ENCODE measurements at places on chromosomes 11 and 22. TPM values are rescaled to one million over a fixed set of nuclear protein-coding genes. Genes with fewer than 3 reads are reported as not detected.

The RBMXL2 gene
- total RNA-seq = not detected

The WBP2NL gene
- 3.3 TPM for total RNA-seq

The MYO7A gene
- 22.0 TPM for total RNA-seq

The NRIP3 gene
- total RNA-seq = 1.8 TPM

The GVQW3 gene
- 2.4 TPM for total RNA-seq

The OR5B17 gene
- total RNA-seq = not detected

The PRDM11 gene
- total RNA-seq = 26.1 TPM

GRCh38 chr22:24146791-24147353, 34.4 kb upstream of the SUSD2 start:
- DNase-seq = no peak

GRCh38 chr11:106482917-106483785, 405.7 kb downstream of the AASDHPPT start:
- DNase-seq = no peak

DNA sequence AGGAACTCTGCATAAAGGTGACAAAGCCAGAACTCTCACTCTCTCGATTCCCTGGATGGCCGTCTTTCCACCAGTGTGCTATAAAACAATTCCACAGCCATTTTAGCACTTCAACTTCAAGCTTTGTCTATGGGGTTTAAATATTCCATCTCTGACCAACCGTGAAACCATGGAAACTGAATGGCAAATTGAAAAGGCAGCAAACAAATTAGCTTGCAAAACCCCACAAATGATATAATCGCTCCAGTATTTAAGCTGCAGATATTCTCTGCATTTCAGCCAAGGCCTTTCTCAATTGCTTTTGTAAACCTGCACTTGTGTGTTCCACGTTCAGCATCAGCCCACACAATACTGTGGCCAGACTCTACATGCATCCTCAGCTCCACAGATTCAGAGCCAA, 131.7 kb upstream of the ISX start:
- DNase-seq = no peak

DNA sequence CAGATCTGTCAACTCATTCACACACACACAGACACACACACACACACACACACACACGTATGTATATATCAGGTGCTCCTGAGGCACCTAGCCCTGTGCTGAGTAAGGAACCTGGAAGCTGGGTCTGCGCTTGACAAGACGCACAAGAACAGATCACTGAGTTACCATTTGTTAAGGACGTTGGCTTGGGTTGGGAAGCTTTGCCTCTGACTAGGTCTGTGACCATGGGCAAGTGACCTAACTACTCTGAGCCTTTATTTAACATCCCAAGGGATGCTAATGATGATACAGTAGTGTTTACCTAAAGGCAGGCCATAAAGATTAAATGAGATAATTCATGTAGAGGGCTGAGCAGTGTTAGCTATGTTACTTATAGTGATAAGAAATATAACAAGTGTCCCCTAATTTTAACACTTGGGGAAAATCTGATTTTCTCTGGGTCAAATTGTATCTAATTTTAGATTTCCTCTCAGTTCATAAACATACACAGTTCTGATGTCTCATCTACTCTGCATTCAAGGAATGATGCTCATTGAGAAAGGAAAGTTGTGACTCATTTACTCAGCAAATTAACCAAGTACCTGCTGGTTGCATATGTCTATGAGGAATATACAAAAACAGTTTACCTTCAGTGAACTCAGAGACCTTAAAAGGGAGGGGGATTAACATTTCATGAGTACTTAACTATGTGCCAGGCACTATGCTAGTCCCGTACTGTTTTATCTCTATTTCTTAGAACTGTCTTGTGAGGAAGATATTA, 13.6 kb downstream of the RNF185 start:
- no peak for DNase-seq

GRCh38 chr11:73203322-73203721, 14.8 kb upstream of the P2RY2 start:
- no peak for DNase-seq

- DNase-seq = no peak
Observed at GRCh38 chr11:35040221-35040942, 98.6 kb upstream of the CD44 start.

GRCh38 chr11:82494988-82495432, 238.7 kb downstream of the FAM181B start:
- DNase-seq = no peak

GRCh38 chr11:22458161-22458560, 120.0 kb downstream of the SLC17A6 start:
- DNase-seq = no peak

GRCh38 chr22:49666146-49666809, 161.4 kb downstream of the BRD1 start:
- no peak for DNase-seq

DNA sequence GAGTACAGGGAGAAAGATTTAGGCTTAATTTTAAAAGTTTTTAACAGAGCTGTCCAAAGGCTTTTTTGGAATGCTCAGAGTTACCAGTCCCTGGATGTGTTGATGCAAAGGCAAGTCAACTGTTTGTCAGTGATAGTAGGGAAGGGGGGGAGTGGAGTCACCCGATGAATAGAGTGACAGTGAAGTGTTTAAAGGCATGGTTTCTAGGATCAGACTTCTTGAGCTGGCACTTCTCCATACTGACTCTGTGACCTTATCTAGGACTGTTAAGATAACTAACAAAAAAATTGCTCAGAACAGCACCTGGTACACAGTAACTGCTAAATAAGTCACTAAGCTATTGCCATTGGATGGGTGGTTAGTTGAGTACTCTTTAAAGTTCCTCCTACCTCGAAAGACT, 11.3 kb upstream of the RAG2 start:
- no peak for DNase-seq

GRCh38 chr11:64321533-64321932, 3.6 kb downstream of the PRDX5 start:
- DNase-seq = no peak

GRCh38 chr22:18091916-18092526, 14.2 kb downstream of the PEX26 start:
- peak; percentile 39 for DNase-seq

- no peak for DNase-seq
Observed at GRCh38 chr11:43644621-43645299, 35.8 kb upstream of the HSD17B12 start.

GRCh38 chr22:45538281-45538680, 35.6 kb downstream of the FBLN1 start:
- DNase-seq = no peak

- no peak for DNase-seq
Observed at GRCh38 chr11:129375751-129376657, at the start of gene BARX2. Gene BARX2 (plus strand): TSS chr11:129375848. CDS start chr11:129376036, 188 bp downstream.

DNA sequence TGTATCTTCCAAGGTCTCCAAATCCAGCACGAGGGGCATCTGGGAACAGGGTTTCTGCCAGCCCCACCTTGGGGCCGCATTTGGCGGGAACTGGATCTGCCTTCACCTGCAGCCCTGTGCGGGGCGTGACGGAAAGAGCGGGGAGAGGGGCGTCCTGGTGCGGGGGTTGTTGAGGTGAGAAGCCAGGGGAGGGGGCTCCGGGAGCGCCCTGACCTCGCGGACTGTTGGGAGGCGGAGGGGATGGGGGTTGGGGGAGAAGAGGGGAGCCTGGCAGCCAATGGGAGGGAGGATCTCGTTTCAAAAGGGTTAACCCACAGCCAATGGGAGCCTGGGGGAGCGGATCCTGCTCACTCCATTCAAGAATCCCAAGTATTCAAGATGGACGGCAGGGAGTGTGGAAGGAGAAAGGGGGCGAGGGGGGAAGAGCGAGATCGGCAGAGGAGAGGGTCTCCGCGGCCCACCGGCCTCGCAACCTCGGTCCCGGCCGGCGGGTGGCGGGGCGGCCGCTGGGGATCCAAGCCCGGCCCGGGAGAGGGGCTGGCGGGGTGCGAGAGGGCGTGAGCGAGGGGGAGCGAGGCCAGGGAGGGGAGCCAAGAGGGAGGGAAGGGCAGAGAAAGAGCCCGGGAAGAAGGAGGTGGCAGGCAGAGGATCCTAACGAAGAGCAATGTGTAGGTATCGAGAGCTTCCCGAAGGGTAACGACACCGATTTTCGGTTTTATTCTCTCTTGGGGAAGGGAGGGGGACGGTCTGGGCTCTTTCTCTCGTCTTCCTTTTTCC, 11.5 kb downstream of the YPEL4 start:
- no peak for DNase-seq

- no peak for DNase-seq
Observed at GRCh38 chr11:68828155-68828931, 13.4 kb downstream of the CPT1A start.

Measured in tibial nerve (tissue), 4 donors.